ENCODE measurements at places on chromosomes 7 and 10.

GRCh38 chr7:112669306-112669705 lies 120.9 kb downstream of the TMEM168 start:
- DNase-seq: no peak

- DNase-seq: no peak
Measured at GRCh38 chr7:11751807-11752389, 80.1 kb downstream of the THSD7A start.

DNA sequence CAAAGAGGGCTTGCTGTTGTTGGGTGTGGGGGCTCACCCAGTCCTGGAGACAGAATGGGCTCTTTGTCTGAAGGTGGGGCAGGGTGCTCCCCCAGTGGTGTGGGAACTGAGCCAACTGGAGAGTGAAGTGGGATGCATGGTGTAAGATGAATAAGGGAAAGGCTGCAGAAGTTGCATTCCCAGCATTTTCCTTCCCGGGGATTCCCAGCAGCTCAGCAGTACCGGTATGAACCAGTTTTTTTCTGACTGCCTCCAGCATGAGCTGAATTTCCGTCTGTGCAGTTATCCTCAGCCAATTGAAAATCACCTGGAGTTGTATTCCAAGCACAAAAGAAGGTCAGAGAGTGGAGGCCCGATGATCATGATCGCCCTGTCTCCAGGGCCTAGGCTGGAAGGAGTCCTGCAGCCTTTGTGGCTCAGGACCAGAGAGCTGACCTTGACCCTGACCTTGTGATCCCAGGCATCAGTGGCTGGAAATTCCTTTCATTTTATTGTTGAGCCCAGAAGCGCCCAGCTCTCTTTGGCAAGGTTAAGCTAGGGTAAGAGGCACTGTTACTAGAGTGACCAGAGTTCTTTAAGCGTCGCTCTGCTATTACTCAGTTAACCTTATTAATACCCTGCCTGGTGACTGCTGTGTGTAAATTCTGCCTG lies 33.4 kb downstream of the OGDH start:
- no peak for DNase-seq

DNA sequence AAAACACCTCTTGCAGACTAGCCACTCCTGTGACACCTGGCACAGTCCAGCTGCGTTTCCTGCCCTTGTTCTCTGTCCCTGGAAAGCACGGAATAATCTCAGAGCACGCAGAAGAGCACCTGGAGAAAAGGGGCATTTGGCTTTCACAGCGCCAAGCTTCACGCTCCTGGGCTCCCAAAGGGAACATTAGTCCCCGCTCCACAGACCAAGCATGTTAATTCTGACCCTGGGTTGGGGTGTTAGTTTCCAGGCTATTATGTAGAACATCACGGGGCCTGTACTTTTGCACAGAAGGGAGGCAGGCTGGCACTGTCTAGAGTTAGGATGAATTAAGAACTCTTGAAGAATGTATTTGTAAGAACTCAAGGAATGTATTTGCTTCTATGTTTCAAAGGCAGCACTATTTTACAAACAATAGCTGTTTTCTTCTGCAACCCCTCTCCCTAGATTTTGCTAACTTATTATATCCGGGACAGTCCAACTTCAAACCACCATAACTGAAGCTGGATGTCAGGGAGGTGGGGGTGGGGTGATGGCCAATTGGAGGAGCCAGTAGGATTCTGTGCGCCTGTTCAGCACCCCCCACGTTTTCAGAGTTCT lies 62.2 kb upstream of the TRIM8 start:
- DNase-seq: no peak

DNA sequence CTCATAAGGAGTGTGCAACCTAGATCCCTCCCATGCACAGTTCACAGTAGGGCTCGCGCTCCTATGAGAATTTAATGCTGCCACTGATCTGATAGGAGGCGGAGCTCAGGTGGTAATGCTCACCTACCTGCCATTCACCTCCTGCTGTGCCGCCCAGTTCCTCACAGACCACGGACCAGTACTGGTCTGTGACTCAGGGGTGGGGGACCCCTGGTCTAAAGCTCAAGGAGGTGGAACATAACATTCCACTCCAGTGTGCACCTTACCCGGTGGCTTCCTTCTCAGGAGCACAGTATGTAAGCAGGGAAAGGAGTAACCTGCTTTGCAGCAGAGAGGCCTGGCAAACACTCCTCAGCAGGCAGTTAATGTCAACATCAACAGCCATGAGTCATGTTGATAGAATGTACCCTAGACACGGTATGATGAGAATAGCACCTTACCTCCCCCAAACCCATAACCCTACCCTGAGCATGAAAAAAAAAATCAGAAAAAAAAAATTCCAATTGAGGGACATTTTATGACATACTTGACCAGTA lies 273.5 kb downstream of the FGFR2 start:
- DNase-seq: no peak

- no peak for DNase-seq
Measured at GRCh38 chr10:119253433-119254174, 46.2 kb downstream of the GRK5 start.

GRCh38 chr7:97858221-97858620 lies 14.0 kb downstream of the ASNS start:
- DNase-seq: no peak

DNA sequence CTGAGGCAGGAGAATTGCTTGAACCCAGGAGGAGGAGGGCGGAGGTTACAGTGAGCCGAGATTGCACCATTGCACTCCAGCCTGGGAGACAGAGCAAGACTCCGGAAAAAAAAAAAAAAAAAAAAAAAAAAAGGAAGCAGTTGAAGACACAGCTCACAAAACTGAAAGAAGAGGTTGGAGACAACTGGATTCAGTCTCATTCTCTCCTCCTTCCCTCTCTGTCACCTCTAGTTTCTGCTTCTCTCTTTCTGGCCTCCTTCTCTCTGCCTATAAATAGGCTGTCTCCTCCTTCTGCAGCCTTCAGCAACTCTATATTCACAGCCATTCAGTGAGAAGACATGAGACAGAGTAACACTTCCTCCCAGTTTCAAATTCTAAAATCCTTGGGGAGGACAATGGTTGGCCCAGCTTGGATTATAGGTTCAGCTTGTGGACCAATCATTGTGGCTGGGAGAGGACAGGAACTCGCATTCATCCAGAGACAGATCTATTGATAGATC lies 125.6 kb upstream of the HABP2 start:
- no peak for DNase-seq

DNA sequence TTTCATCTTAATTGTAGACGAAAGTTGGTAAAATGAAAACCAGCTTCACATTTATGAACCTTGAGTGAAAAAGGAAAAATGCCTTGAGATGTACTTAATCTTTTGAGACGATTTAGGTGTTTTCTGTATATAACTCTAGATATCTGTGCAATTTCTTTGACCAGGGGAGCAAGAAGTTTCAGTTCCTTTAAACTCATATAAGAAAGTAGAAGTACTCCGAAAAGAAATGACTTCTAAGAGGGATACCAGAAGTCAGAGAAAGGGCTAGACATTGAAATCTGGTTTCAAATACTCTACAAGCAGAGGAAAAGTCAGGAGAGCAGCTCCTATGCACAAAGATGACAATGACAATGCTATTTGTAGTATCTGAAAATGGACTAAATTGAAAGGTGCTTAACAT lies 303.7 kb downstream of the BAMBI start:
- no peak for DNase-seq

- no peak for DNase-seq
Measured at GRCh38 chr10:113069595-113069994, 119.5 kb downstream of the TCF7L2 start.

GRCh38 chr7:13849163-13849892 lies 140.1 kb downstream of the ETV1 start:
- no peak for DNase-seq

DNA sequence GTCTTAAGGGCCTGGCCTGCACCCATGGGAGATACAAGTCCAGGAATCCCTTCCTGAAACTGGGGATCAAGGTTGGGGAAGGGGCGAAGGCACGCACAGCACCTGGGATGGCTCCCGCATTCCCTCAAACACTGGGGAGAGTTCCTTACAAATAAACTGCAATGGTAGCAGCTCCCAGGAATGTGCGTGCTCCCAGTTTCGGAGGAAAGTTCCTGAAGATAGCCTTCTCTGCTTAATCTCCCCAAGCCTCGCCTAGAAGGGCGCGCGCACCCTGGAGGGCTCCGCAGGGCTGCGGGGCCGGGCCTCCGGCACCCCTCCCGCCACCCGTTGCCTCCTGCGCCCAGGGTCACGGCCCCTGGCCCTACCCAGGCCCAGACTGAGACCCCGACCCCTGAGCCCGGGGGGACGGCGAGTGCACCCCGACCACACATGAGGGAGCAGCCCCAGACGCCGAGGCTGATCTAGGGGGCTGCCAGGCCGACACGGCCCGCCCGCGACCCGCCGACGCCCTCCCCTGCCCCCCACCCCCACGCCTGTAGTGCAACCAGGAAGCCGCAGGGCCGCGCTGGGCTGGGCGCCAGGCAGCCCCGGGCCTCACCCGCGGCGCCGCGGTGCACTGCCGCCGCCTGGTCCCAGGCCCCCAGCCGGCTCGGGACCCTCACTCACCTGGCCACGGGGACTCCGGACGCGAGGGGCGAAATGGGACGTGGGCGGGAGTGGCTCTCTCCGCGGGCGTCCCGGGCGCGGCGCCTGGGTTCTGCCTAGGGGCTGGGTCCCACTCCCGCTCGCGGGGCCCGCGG lies 460 bp downstream of the ANXA11 start:
- peak; percentile 36 for DNase-seq

DNA sequence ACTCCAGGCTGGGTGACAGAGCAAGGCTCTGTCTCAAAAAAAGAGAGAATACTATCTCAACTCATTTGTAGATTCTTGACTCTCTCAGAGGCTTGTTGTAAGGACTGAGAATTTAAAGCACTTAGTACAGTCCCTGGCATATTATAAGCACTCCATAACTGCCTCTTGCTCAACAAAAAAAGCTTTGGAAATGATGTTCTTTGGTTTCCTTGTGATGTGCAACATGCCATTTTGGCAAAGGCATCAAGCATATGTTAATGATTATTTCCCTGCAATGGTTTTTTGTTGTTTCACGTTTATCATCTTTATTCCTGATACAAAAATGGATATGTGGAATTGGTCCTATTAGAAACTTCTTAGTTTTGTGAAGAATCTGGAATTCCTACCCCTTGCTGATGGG lies 15.7 kb downstream of the NOLC1 start:
- DNase-seq: no peak

GRCh38 chr7:121853307-121853706 lies 19.7 kb upstream of the PTPRZ1 start:
- no peak for DNase-seq
